Dermis microvascular lymphatic vessel endothelial cell (primary cell): ENCODE measurements at places on chromosomes 1 and 21. TPM values are rescaled to one million over a fixed set of nuclear protein-coding genes. Genes with fewer than 3 reads are reported as not detected.

SLFNL1 gene
- 0.13 and 0.25 TPM in 2 replicates for total RNA-seq

GRCh38 chr1:209585672-209586071 lies 2.2 kb downstream of the CAMK1G start:
- DNase-seq = peak; percentile 45

OR6N1 gene
- not detected in 2 replicates for total RNA-seq

RAB4A gene
- total RNA-seq = 12.8 and 19.3 TPM in 2 replicates

GRCh38 chr1:231020139-231020601 lies 19.9 kb downstream of the FAM89A start:
- DNase-seq = peak; percentile 20

DNA sequence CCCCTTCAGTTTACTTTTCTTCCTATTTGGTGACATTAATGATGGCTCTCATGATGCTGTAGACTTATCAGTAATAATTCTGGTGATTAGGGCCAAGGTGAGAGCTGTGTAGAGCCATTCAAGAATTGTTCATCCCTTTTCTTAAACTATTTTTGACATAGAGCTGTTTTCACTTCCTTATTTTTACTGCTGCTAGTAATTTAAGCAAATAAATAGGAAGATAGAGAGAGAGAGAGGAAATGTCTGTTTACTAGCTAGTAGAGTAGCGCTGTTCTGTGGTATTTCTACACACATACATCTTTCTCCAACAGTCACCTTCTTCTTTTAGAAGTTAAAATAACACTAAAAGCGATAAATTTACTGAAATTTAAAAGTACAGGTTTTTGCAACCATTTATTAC lies 678.0 kb upstream of the ZP4 start:
- DNase-seq = no peak

GPR157 gene
- total RNA-seq = 3.9 and 5.1 TPM in 2 replicates

DNA sequence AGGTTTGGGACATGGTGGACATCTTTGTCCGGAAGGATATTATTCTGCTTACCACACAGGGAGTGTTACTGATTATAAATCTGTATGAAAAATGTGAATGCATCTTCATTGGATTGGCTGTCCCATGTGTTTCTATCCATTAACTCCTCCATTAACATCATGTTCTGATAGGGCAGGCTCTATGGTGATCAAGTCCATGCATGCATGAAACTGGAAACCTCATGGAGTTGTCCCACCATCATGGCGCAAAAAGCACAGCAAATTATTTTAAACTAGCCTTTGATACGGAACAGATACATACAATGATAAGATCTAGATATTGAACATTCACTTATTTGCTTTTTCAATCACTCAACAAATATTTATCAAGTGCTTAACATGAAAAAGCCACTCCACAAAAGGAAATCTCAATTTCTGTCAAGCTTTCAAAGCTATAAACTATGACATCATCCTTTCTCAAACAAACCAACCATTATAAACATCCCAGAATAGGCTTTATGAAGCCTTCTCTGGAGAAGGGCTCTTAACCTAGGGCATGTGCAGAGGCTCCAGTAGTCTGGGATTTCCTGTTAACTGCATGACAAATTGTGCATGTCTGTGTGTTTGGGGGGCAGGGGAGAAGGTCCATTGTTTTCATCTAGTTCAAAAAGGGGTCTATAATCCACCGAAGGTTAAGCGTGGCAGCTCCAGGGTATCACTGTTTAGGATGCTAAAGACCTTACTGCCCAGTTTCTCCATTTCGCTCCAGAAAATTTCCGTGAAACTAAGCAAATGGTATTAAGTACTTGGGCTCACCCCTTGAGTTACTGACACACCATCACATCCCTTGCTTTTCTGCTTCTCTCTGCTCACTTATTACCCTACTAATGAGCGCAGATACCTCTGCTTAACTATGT lies 46.1 kb downstream of the ADAMTS1 start:
- no peak for DNase-seq

DNA sequence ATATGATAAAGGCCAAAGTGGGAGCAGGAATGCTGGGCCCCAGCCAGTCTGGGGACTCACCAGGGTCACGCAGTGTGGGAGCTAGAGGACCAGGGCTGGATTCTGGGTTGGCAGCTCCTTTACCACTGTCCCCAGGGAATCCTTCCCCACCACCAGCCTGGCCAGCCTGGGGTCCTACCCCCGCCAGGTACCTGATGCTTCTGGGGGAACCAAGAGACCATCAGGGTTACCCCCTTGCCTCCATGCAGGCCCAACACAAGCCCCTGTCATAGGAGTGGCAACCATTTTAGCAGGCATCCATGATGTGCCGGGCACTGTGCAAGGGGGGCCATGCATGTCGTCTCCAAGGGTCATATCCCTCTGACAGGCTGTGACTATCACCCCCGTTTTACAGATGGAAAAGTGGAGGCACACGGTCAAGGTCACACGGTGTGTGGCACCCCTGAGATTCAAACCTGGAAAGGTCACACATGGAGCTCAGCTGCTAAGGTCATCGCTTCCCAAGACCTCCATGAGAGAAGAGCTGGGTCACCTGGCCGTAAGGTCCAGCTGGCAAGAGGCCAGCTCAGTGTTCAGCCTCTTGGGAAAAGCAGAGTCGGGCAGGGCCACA lies 16.4 kb downstream of the RUNX3 start:
- DNase-seq = no peak

ADGRL4 gene
- 121 and 125 TPM in 2 replicates for total RNA-seq

RIPK4 gene
- total RNA-seq = 1.8 and 2.1 TPM in 2 replicates
